Astrocyte (in vitro differentiated cells and primary cell): ENCODE measurements at places on chromosomes 7 and 10. TPM values are rescaled to one million over a fixed set of nuclear protein-coding genes. Genes with fewer than 3 reads are reported as not detected.
A peak's percentile ranks its signal among the peaks of the same experiment; 100 is the strongest.

GRCh38 chr10:14156104-14156503, 174.6 kb downstream of the FRMD4A start:
- H3K36me3 ChIP-seq, result no peaks in the 10 kb centered on the region
- no peak for DNase-seq
- H3K4me3 ChIP-seq, result no peak overlapping the region

DNA sequence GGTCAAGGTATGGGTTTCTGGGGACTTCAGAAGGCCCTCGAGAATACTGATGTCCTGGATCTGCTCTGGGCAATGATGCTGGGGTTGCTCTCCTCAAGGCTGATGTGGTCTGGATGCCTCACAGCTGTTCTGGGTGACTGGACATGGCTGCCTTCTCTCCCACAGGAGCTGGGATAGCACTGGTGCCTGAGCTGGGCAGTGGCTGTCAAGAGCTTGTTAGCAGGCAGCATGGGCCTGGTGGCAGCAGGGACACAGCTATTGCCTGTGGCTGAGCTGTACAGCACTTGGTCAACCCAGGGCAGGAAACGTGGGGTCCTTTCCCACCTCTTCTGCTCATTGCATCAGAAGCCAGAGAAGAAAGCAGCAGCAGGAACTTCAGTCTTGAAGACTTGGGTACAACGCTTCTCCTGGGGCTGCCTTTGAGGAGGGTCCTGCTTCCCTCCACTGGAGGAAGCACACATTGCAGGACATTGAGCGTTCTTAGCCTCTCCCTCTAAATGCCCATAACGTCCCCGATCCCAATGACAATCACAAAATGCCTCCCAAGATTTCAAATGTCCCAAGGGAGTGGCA, 13.0 kb downstream of the ADCYAP1R1 start:
- peaks cover 3% of the 10 kb centered on the region for H3K27me3 ChIP-seq
- H3K27ac ChIP-seq, result no peak overlapping the region
- H3K4me3 ChIP-seq, result no peak overlapping the region
- no peak for DNase-seq
- H3K4me1 ChIP-seq, result no peaks in the 10 kb centered on the region
- H3K36me3 ChIP-seq, result no peaks in the 10 kb centered on the region

- peaks cover 59% of the 10 kb centered on the region for H3K4me1 ChIP-seq
- no peaks in the 10 kb centered on the region for H3K27me3 ChIP-seq
- H3K36me3 ChIP-seq, result peaks cover 45% of the 10 kb centered on the region
- peak overlapping the region; percentile 74 for H3K27ac ChIP-seq
- no peak overlapping the region for H3K4me3 ChIP-seq
- DNase-seq, result peak; percentile 66
Measured at GRCh38 chr10:3775696-3776551, 9.1 kb downstream of the KLF6 start.

GRCh38 chr10:11104772-11105675, 87.4 kb downstream of the CELF2 start:
- no peaks in the 10 kb centered on the region for H3K36me3 ChIP-seq
- no peaks in the 10 kb centered on the region for H3K4me1 ChIP-seq
- no peak for DNase-seq
- H3K4me3 ChIP-seq, result no peak overlapping the region

- no peak overlapping the region for H3K4me3 ChIP-seq
- no peaks in the 10 kb centered on the region for H3K4me1 ChIP-seq
- H3K27me3 ChIP-seq, result no peaks in the 10 kb centered on the region
- H3K36me3 ChIP-seq, result no peaks in the 10 kb centered on the region
Measured at GRCh38 chr10:117398029-117398428, 22.8 kb upstream of the PDZD8 start.

DNA sequence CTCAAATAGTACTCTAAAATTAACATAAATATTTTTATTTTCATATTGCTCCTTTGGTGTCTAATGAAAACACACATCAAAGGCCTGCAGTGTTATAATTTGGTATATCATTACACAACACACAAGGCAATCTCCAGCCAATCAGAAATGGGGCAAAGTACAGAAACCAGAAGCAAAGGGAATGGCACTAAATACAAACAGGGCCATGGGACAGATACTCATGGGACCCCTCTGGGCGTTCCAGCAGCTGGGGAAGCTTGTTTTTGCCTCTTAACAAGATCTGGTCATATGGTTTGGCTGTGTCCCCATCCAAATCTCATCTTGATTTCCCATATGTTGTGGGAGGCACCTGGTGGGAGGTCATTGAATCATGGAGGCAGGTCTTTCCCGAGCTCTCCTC, 551.8 kb upstream of the NRP1 start:
- no peak for DNase-seq
- H3K27ac ChIP-seq, result no peak overlapping the region
- H3K4me3 ChIP-seq, result no peak overlapping the region
- no peaks in the 10 kb centered on the region for H3K27me3 ChIP-seq
- H3K36me3 ChIP-seq, result no peaks in the 10 kb centered on the region

- peaks cover 13% of the 10 kb centered on the region for H3K4me1 ChIP-seq
- H3K27me3 ChIP-seq, result no peaks in the 10 kb centered on the region
- H3K27ac ChIP-seq, result no peak overlapping the region
- peak; percentile 81 for DNase-seq
- H3K36me3 ChIP-seq, result peaks cover 41% of the 10 kb centered on the region
- H3K4me3 ChIP-seq, result no peak overlapping the region
Measured at GRCh38 chr7:50610521-50611277, 45.5 kb upstream of the DDC start.

The GJD4 gene
- total RNA-seq, result not detected in 2 replicates

The PMPCB gene
- total RNA-seq, result 44.9 and 47.6 TPM in 2 replicates

The CXCL12 gene
- total RNA-seq, result 23.7 and 48.2 TPM in 2 replicates

DNA sequence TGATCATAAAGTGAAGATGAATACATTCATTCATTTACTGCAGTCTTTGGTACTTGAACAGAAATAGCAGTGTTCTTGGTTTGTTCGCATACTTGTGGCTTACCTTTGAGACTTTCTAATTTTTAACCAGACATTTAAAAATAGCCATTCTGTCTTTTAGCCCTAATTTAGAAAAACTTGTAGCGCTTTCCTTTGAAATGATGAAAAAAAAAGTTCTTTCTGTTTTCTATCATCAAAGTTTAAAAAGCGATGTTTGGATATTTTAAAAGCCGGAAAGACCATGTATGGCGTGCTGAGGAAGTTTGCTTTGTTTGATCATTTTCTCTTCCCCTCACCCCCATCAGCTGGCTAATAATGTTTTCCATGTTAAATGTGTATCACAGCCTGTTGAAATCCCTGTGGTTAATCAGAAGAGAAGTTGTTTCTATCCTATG, 116.3 kb downstream of the CUX1 start:
- H3K4me3 ChIP-seq, result no peak overlapping the region
- peak; percentile 42 for DNase-seq
- peaks cover 10% of the 10 kb centered on the region for H3K4me1 ChIP-seq
- no peak overlapping the region for H3K27ac ChIP-seq

DNA sequence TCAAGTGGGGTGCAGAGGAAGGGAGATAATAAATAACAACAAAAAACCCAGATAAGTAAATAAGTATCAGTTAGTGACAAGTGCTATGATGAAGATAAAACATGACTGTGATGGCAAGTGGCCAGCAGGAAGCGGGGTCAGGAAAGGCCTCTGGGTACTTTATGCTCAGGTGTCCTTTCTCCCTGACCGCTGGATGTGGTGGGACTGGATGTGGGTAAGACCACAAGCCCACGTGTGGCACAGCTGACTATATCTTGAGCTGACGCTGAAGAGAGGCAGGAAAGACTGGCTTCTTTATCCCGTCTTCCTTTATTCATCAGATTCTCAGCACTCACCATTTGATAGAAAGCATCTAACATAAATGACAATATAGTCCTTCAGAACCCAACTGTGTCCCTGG, 87.8 kb downstream of the CREB5 start:
- H3K4me1 ChIP-seq, result no peaks in the 10 kb centered on the region
- no peak overlapping the region for H3K4me3 ChIP-seq
- H3K27me3 ChIP-seq, result no peaks in the 10 kb centered on the region
- H3K36me3 ChIP-seq, result no peaks in the 10 kb centered on the region
- no peak overlapping the region for H3K27ac ChIP-seq

GRCh38 chr7:101536232-101536631, 92.9 kb downstream of the MYL10 start:
- no peak overlapping the region for H3K27ac ChIP-seq
- no peaks in the 10 kb centered on the region for H3K36me3 ChIP-seq
- H3K4me1 ChIP-seq, result no peaks in the 10 kb centered on the region

The SNX10 gene
- total RNA-seq, result 5.4 and 6.3 TPM in 2 replicates

- H3K27me3 ChIP-seq, result no peaks in the 10 kb centered on the region
- no peaks in the 10 kb centered on the region for H3K4me1 ChIP-seq
- H3K4me3 ChIP-seq, result no peak overlapping the region
- H3K27ac ChIP-seq, result no peak overlapping the region
- no peak for DNase-seq
- no peaks in the 10 kb centered on the region for H3K36me3 ChIP-seq
Measured at GRCh38 chr10:50387732-50388073, 136.4 kb upstream of the ASAH2 start.

- no peaks in the 10 kb centered on the region for H3K4me1 ChIP-seq
- H3K36me3 ChIP-seq, result no peaks in the 10 kb centered on the region
- H3K27ac ChIP-seq, result no peak overlapping the region
Measured at GRCh38 chr7:30954914-30955313, 8.8 kb upstream of the GHRHR start.

The CREB3L2 gene
- 116 and 128 TPM in 2 replicates for total RNA-seq

DNA sequence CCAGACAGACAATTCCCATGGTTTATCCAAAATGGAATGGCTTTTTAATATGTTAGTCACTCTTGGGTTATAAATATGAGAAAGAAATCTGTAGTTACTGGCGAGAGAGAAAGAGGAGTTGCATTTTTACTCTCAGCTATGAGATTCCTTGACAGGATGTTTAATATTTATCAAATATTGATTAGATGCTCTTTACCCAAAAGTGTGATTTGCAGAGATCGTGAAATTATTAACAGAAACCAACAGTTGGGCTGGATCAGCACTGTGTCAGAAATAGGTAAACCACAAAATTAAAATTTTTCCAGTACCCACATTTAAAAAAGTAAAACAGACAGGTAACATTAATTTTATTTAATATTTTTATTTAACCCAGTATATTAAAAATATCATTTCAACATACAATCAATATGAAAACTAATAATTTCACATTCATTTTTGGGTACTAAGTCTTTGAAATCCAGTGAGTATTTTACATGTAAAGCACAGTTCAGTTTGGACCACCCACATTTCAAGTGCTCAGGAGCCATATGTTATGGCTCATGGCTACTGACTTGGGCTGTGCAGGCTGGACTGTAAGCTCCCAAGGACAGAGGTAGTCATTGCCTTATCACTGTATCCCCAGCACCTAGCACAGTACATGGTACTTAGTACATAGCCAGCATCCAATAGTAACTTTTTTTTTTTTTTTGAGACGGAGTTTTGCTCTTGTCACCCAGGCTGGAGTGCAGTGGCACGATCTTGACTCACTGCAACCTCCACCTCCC, 42.5 kb downstream of the KLHDC10 start:
- H3K27me3 ChIP-seq, result no peaks in the 10 kb centered on the region
- no peak overlapping the region for H3K4me3 ChIP-seq
- H3K4me1 ChIP-seq, result no peaks in the 10 kb centered on the region
- no peaks in the 10 kb centered on the region for H3K36me3 ChIP-seq
- DNase-seq, result no peak

DNA sequence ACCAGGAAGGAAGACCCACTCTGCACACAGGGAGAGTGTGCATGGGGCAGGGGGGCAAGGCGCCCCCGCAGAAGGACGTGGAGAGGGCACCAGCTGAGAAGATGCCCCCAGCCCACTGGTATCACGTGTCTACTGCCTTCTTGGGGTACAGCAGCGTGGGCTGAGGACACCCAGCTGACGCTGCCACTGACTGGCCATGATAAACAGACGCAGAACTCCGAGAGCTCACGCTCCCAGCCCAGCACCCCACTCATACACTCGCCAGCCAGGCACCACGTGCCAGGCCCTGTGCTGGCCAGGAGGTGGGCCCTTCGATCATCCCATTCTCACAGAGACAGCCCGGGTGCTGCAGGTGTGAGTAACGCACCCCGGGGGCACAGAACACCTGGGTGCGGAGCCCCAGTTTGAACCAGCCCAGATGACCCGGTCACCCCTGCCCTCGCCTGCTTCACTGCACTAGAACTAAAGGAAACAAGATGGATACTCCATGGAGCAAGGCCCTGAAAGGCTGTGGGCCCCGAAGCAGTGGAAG, 199.8 kb downstream of the MAD1L1 start:
- H3K36me3 ChIP-seq, result no peaks in the 10 kb centered on the region
- no peaks in the 10 kb centered on the region for H3K27me3 ChIP-seq
- DNase-seq, result no peak
- H3K4me3 ChIP-seq, result no peak overlapping the region
- peaks cover 2% of the 10 kb centered on the region for H3K4me1 ChIP-seq
- no peak overlapping the region for H3K27ac ChIP-seq

The CCDC172 gene
- not detected in 2 replicates for total RNA-seq

GRCh38 chr7:33981226-33981625, 75.9 kb downstream of the BMPER start:
- no peak for DNase-seq
- H3K27ac ChIP-seq, result peak overlapping the region; percentile 82
- H3K36me3 ChIP-seq, result no peaks in the 10 kb centered on the region

GRCh38 chr7:150848561-150849115, 3.7 kb upstream of the AOC1 start:
- no peak for DNase-seq
- H3K4me1 ChIP-seq, result no peaks in the 10 kb centered on the region
- H3K27ac ChIP-seq, result no peak overlapping the region
- no peaks in the 10 kb centered on the region for H3K36me3 ChIP-seq
- no peak overlapping the region for H3K4me3 ChIP-seq

The ANKRD61 gene
- total RNA-seq, result 0.18 and 0.31 TPM in 2 replicates

The LAMB4 gene
- 0.16 and 0.41 TPM in 2 replicates for total RNA-seq

DNA sequence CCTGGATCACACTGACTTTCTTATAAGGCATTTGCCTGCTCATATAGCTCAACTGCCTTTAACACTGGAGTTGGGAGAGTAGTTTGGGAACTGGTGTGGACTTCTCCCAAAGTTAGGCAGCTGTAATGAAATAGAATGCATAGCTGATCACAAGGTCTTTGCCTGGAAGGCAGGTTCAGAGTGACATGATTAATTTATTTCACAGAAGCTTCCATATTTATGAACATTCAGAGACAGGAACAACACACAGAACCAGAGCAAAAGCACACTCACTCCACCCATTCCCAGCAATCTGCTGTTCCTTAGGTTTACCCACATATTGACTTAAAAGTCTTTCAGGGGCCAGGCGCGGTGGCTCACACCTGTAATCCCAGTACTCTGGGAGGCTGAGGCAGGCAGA, 234.2 kb downstream of the REEP3 start:
- H3K4me1 ChIP-seq, result no peaks in the 10 kb centered on the region
- H3K27ac ChIP-seq, result no peak overlapping the region
- DNase-seq, result no peak
- peaks cover 3% of the 10 kb centered on the region for H3K27me3 ChIP-seq

DNA sequence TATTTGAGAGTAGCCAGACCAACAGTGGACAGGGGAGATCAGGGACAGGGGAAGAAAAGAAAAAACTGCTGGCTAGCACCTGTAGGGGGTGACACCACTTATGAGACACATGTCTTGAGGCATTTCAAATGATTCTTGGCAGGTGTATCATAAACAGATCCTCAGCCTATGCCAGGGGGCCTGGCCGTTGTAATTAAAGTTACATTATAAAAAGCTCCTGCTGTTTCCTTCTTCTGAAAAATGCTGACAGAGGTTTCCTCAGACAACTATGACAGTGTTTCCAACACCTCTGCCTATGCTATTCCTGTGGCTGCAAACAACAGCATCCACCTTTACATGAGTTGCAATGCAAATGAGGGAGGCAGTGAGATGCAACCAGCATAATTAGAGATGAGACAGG, 281.0 kb upstream of the PTER start:
- no peak for DNase-seq
- H3K4me1 ChIP-seq, result no peaks in the 10 kb centered on the region
